CD4-positive, alpha-beta T cell (primary cell): ENCODE measurements at places on chromosomes 11 and 22.

- DNase-seq = peak; percentile 47
Measured at GRCh38 chr11:67271541-67272284, 5.4 kb downstream of the GRK2 start.

DNA sequence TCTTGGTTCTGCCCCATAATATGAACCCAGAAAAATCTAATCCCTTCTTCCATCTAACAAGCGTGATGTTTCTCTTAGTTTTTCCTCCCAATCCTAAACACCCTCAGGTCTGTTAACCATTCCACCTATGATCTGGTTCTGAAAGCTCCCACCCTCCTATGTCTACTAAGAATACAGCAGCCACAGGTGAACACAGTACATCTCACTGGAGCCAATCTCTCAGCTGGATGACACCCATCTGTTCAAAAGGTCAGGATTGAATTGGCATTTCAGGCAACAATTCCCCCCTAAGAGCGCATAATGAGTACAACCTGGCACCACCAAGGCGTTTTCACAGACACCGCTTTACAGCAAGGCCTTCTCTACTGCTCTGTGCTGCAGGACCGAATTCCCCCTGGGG lies 19.0 kb upstream of the APOA1 start:
- DNase-seq = no peak

DNA sequence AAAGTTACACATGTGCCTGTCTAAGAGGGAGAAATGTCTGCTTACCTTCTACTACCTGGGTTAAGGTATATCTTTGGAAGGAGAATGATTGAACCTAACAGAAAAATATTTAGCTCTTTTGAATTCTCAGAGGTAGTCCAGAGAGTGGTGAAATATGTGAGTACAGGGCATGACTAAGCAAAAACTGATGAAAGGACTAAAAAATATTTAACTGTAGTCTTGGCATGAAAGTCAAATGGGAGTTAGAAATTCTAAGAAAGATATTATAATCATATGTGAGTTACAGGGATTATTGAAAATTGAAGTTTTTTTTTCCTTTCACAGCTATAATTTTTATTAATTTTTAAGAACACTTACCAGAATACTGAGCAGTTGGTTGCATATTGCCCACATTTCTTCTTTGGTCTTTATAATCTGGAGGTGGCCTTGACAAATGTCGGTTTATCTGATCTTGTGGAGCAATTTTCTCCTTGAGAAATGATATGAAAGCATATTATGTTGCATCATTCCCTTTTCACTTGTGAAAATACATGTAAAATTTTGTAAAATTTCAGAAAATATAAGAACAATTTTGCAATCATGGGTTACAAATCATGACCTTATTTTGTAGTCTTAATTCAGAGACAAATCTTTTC lies 61.4 kb upstream of the MTMR2 start:
- DNase-seq = no peak

GRCh38 chr22:22746963-22747933 lies 102.8 kb downstream of the GGTLC2 start:
- DNase-seq = no peak

- DNase-seq = no peak
Measured at GRCh38 chr11:92411431-92411830, 186.8 kb downstream of the FAT3 start.

DNA sequence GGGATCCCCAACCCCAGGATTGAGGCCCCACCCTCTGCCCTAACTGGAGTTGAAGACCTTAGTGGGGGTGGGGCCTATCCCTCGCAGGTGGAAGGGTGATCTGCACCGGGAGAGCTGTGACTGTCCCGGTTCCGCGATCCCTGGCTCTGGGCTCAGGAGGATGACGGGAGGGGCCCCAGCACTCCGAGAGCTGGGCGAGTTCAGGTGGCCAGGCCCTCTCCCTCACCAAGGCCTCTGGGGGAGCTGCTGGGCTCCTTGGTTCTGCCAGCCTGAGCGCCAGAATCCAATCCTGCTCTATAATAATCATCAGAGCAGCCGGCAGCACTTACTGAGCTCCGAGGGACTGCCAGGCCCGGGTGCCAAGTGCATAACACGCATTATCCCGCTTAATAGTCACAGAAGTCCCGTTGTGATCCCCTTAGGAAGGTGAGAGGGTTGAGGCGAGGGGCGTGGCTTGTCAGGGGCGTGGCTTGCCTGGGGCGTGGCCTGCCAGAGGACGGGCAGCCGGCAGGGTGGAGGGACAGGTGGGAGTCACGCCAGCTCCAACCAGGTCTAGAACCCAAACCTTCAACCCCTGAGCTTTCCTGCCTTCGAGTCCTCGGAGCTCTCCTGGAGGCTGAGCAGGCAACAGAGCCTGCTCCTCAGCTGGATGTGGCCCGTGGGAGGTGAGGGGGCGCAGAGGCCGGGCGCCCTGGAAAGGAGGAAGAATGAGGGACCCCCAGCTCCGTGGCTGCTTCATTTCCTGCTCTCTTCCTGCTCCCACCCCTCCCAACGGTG lies 7.3 kb upstream of the SYT7 start:
- DNase-seq = peak; percentile 58

- DNase-seq = no peak
Measured at GRCh38 chr11:69643646-69644045, 2.7 kb downstream of the CCND1 start.

- DNase-seq = no peak
Measured at GRCh38 chr11:92278791-92279433, 54.3 kb downstream of the FAT3 start.

DNA sequence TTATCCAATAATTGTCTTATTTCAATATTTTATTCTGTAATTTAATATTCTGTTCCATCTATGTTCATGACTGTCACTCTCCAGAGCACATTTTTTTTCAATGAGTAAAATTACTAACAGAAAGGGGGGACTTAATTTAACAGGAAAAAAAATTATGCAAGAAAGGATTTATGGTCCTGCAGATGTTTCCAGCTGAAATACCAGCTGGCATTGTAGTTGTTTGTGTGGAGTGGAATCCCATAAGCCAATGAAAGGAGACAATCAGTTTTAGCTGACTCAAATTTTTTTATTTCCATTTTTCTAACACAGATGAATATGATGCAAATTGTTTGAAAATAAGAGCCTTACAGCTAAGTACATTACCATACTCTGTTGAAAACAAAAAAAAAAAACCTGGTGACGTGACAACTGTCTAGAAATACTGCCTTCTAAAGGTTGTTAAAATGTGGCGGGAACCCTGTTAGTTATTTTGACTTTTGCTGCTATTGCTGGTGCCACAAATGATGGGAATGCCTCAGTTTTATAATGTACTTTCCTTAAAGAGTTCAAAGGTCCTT lies 389.1 kb downstream of the ETS1 start:
- DNase-seq = no peak

DNA sequence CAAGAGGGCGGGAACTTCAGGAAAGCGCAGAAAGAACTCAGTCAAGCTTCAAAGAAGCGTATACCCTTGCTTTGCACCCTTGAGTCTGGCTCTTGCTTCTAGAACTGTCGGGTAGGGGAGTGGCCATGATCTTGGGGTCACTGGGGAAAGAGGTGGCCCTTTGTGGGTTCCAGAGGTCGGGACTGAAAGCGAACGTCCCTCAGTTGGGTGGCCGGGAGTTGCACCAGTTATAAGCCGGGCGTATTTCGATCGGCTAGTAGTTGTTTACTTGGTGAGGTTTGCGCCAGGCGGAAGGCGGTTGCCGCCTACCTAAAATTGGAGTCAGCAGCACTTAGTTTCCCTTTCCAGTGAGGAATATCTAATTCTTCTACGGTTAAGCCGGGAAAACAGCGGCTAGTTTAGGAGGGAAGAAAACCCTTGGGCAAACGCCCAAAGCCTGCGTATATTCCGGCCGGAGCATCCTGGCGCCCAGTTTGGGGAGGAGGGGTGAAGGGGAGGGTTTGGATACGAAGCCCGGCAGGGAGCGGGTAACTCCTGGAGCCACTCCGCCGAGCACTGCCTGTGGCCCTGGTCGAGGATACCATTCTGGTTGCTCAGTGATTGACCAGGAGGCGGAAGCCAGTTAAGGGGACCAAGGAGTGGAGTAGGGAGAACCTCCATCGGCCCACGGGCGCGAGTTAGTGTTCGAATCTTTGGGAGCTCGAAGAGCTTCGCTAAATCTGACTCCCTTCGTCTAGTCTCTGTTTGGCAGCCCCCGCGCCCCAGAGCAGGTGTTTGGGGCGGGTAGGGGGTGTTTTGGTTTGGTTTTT lies 807 bp upstream of the WT1 start:
- no peak for DNase-seq

DNA sequence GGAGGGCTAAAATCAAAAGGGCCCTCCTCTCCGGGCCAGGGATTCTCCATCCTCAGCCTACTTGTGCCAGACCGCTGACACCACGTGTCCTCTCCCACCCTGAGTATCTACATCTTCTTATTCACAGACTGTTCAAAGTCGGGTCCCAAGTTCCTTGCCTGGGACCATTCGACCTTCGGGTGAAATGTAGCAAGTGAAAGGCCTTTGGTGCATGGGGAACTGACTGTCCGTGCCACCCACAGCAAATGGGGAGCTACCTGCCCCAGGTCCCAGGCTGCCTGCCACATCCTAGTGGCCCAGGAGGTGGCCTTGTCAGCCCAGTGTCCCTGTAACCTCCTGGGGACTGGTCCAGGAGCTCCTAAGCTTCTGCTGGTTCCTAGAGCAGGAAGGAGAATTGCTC lies 67.3 kb downstream of the RTL6 start:
- no peak for DNase-seq
